ENCODE measurements at places on chromosomes 12 and 14. TPM values are rescaled to one million over a fixed set of nuclear protein-coding genes. Genes with fewer than 3 reads are reported as not detected.

GRCh38 chr12:91133871-91134270 is 22.6 kb upstream of the LUM start:
- peaks cover 2% of the 10 kb centered on the region for H3K4me1 ChIP-seq
- H3K27ac ChIP-seq = no peak overlapping the region
- no peaks in the 10 kb centered on the region for H3K27me3 ChIP-seq
- H3K36me3 ChIP-seq = no peaks in the 10 kb centered on the region

- H3K36me3 ChIP-seq = no peaks in the 10 kb centered on the region
- no peak overlapping the region for H3K4me3 ChIP-seq
- DNase-seq = no peak
- no peak overlapping the region for H3K27ac ChIP-seq
Measured at GRCh38 chr14:78725086-78725485, 554.9 kb downstream of the NRXN3 start.

DNA sequence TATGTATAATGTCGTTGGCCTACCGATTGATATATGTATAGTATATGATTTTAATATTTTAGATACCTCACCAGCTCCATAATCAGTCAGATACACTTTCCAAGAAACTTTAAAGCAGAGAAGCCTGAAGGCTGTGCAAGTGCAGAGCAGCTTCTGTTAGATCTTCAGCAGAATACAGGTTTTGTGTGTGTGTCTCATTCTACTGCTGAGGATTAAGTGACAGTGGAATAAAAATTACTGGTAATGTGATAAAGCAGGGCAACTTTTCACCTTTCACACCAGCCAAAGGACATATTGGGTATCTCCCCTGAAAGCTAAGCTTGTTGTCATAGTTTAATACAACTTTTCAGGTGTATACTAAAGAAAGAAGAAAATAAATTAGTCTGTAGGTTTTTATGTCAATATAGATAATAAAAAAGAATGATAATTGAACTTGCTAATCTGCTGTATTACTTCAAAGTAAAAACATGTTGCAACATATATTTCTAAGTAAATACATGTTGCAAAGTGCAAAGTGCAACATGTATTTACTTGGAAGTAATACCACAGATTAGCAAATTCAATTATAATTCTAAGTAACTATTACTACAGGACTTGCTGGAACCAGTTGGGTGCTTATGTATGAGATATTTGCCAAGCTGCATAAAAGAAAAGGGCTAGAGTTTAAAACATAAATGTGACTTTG is 128.3 kb downstream of the SLC16A7 start:
- H3K36me3 ChIP-seq = no peaks in the 10 kb centered on the region
- peaks cover 12% of the 10 kb centered on the region for H3K4me1 ChIP-seq
- DNase-seq = no peak
- no peak overlapping the region for H3K4me3 ChIP-seq

The RNFT2 gene
- total RNA-seq = 10.5 TPM

The TGM1 gene
- 5.9 TPM for total RNA-seq

The TMEM132C gene
- not detected for total RNA-seq
